ENCODE measurements at places on chromosomes 5 and 9. TPM values are rescaled to one million over a fixed set of nuclear protein-coding genes. Genes with fewer than 3 reads are reported as not detected.

DDX4 gene
- not detected for total RNA-seq

SLC23A1 gene
- total RNA-seq, result not detected

TBCA gene
- total RNA-seq, result 137 TPM

HCN1 gene
- total RNA-seq, result not detected

DCP2 gene
- total RNA-seq, result 39.2 TPM

SHISAL2B gene
- total RNA-seq, result not detected

DPM2 gene
- total RNA-seq, result 20.9 TPM

OLFM1 gene
- 22.6 TPM for total RNA-seq

All from mesenteric fat pad (tissue), 1 donor.